ENCODE measurements at places on chromosomes 1 and 21.

DNA sequence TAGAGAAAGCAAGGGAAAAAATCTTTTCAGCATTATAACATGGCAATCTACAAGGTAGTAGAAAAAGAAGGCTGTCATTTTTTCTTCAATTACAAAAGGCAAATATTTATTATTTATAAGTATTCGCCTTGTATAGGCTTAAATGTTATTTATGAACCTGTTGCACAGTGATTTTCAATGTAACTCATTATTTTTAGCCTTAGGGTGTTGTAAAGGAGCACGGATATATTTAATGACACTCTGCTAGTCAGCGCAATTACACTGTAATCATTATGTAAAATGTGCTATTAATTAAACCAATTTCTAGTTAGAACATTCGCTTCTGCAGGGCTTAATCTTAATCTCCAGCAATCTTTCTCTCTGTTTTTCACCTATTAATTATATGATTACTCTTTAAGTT, 145.0 kb downstream of the ATG4C start:
- no peak for DNase-seq

- no peak for DNase-seq
Observed at GRCh38 chr1:178192686-178193085, 98.8 kb downstream of the RASAL2 start.

DNA sequence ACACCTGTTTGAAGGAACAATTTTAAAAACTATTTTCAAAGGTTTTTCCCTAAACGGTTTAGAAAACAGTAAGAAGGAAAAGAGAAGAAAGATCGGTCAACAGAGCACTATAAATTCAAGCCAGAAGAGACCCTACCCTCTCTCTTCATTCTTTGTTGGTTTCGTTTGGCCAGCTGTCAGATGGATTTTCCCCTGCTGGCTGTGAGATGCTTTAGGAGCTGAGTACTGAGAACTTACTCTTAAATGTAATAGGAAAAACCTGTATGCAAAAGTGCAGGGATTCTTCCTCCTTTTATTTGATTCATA, 1.3 kb upstream of the TXNIP start:
- DNase-seq, result no peak

DNA sequence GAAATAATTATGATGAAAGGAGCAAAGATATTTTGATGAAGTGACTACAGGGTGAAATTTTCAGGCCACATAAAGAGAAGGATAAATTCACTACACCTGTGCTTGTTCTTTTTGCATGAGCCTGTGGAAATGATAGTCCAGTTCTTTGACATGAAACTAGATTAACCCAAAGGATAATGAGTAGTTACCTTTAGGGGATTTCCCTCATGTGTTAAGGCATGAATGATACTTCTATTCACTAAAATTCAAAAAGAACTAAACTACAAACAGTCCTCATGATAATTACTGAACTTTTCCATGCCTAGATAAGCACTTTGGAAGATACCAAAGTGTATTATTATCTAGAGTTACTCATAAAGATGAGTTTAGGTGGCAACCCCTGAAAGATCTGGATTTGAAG, 244.3 kb downstream of the PTPRC start:
- DNase-seq, result no peak

DNA sequence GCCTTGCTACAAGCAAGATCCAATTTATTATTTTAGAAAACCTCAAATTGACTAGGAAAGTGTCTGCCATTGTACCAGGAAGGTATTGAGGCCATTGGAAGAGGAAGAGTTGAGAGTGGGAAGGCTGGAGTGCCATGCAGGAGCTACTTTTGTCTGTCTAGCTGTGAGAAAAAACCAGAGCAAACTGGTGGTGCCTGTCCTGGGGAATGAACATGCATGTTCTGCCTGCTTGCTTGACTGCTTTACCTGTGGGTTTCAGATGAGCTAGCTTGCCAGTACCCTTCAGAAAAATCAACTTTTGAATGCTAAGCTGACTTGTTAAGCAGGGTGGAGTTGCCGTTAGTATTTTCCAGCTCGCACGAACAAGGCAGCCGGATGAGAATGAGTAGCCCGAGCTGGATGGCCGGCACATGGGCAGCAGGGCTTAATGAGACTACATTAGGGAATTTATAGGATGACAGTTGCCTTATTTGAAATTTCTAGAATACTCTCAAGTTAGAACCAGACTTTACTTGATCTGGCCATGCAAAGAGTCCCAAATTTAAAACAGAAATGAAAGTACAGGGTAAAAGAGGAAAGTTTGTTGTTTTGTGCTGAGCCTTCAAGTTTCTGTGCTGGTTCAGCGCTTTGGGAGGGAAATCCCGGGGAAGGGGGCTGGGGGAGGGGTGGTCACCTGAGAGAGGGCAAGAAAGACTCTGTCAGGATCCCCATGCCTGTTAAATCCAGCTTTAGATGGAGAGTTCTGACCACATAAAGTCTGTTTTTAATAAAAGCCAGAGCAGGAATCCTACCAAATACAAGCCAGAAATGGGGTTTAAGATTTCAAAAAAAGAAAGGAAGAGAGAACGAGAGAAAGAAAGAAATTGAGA, 29.6 kb upstream of the C1orf105 start:
- DNase-seq, result no peak

GRCh38 chr1:27031235-27032118, 18.8 kb upstream of the TENT5B start:
- DNase-seq, result no peak

- DNase-seq, result no peak
Observed at GRCh38 chr1:29599826-29600225, 363.5 kb downstream of the PTPRU start.

- no peak for DNase-seq
Observed at GRCh38 chr1:54408147-54409066, 2.2 kb upstream of the SSBP3 start.

GRCh38 chr1:218421531-218421930, 76.4 kb downstream of the TGFB2 start:
- DNase-seq, result no peak

DNA sequence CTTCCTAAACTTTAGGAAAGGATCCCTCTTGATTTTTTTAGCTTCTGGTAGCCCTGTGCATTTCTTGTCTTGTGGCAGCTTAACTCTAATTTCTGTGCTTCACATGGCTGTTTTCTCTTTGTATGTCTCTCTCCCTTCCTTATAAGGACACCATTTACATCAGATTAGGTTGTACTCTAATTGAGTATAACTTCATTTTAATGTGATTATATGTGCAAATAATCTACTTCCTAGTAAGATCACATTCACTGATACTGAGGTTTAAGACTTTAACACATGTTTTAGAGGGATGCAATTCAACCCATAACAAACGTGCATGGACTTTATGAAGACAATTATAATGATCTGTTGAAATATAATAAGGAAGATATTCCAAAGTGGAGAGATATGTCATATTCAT, 46.7 kb downstream of the RGS4 start:
- no peak for DNase-seq

GRCh38 chr1:30786264-30786991, 28.9 kb upstream of the LAPTM5 start:
- DNase-seq, result no peak

GRCh38 chr1:32470991-32471694, 6.3 kb downstream of the ZBTB8B start:
- no peak for DNase-seq

DNA sequence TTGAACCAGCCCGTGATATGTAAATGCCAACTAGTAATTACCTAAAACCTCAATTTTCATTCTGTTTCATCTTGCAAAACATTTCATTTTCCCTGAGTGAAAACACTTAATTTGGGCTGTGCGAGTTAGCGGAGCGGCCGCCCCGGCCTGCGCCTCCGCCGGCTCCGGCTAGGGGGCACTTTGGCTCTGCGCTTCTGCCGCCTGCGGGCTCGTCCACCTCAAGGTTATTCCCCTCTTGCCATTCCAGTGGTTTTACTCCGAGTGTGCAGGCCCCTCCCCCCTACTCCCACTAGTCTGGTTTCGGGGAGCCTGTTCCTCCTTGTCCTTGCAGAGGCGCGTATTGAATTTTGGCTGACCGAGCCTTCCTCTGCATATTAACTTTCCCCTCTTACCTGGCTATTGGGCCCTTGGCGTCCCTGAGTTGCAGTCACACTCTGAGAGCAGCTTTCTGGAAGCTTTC, 55.6 kb downstream of the PEX14 start:
- DNase-seq, result no peak

GRCh38 chr1:163069655-163070277, 605 bp downstream of the RGS4 start:
- DNase-seq, result no peak

DNA sequence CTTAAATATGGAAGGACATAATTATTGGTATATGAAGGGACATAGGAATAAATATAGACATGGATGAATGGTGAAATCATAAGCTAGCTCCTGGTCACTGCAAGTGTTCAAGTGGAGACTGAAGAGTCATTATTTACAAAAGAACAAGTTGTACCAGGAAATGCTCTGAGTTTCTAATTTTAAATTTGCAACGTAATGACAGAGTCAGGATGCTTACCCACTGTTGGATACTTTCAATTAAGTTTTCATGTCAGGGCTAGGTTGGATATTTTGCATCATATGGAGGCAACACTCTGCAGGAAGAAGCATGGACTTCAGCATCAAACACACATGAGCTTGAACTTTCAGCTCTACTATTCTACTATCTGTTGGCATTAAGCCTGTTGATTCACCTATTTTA, 499.6 kb upstream of the C1orf87 start:
- no peak for DNase-seq

DNA sequence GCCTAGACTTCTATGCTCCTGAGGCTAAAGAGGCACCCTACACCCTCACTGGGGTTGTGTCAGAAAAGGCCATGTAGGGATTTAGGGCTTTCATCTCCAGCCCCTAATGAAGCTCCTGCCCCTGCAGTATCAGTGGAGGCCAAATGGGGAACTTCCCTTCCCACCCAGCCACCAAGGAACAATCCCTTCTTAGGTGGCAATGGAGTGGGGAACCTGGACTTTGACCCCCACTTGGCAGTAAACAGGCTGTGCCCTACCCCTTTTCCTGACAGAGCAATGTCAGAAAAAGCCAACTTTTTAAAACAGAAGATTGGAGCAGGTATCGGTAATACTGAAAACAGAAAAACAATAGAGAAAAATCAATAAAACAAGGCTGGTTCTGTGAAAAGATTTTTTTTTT, 35.5 kb upstream of the SLC19A2 start:
- no peak for DNase-seq

DNA sequence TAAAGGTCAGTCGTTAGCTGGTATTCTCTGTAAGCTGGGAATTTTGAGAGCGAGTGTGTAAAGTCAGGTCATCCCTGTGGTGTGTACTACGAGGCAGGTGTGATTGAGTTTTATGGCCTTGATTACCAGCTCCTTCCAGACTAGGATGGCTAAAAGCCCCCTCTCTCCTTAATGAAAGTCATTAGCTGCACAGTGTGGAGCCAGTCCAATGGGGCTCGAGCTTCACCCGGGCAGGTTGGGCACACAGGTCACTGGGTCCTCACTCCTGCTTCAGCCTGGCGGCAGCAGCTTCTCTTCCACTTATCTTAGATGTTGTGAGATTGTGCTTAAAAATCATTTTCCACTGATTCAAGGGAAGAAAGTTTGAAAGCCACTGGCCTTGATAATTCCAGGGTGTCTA, 3.0 kb downstream of the DMRTB1 start:
- no peak for DNase-seq

DNA sequence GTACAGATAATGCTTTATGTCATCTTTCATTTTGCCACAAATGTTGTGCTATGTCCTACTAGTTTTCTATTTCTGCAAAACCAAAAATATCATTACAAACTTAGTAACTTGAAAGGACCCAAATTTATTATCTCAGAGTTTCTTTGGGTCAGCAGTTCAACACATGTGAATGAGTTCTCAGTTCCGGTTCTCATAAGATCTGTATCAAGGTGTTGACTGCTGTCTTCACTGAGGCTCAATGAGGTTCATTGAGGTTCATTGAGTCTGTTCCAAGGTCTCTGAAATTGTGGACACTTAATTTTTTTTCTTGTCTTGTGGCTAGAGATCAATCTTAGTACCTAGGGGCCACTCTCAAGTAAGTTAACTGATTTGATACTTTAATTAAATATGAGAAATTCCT, 525.1 kb upstream of the BRINP3 start:
- DNase-seq, result no peak

- no peak for DNase-seq
Observed at GRCh38 chr1:52887483-52887882, 34.1 kb downstream of the ECHDC2 start.
